Ovary (tissue), 10 donors: ENCODE measurements at places on chromosomes 7 and 10. TPM values are rescaled to one million over a fixed set of nuclear protein-coding genes. Genes with fewer than 3 reads are reported as not detected.

IGFBP3 gene
- 272 TPM for polyA plus RNA-seq

MOGAT3 gene
- polyA plus RNA-seq, result not detected

WDFY4 gene
- polyA plus RNA-seq, result 0.54 TPM

LRRC18 gene
- 0.16 TPM for polyA plus RNA-seq

IFIT1B gene
- polyA plus RNA-seq, result not detected

MRLN gene
- not detected for polyA plus RNA-seq

TBATA gene
- polyA plus RNA-seq, result not detected

ADAMTS14 gene
- polyA plus RNA-seq, result 0.41 TPM

- no peak for DNase-seq
Observed at GRCh38 chr7:98205162-98205845, 5.9 kb upstream of the BHLHA15 start.

DNA sequence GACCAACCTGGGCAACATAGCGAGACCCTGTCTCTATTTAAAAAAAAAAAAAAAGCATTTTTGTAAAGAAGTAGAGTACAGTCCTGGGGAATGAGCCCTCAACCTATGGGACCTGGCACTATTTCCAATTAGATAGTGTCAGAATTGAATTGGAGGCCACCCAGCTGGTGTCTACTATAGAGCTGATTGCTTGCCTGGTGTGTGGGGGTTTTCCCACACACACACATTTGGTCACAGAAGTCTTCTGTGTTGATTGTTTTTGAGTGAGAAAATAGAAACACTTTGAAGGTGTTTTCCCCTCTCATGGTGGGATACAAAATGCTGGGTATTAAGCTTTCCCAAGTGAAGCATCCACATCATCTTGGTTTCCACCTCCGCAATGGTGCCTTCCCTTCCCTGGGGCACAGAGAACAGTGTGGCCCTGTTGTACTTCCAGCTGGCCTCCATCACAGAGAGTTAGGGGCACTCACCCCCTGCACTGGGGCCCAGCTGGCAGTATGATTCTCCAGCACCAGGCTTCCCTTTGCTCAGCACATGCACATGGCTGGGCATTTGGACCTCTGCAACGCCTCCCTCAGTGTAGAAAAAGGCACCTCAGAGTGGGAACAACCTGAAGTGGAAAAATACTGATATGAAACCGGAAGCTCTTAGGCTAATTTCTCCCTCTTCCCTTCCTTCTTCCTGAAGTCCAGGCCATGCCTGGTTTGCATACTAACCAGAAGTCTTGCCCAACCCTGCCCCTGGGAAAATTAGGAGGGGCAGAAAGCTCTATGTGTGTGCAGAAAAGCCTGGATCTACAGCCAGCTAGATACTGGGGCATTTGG is 10.7 kb upstream of the NFKB2 start:
- no peak for DNase-seq

- DNase-seq, result no peak
Observed at GRCh38 chr7:142412551-142413193, 154.8 kb upstream of the PRSS58 start.

- no peak for DNase-seq
Observed at GRCh38 chr10:125269716-125270115, 109.4 kb upstream of the CTBP2 start.

DNA sequence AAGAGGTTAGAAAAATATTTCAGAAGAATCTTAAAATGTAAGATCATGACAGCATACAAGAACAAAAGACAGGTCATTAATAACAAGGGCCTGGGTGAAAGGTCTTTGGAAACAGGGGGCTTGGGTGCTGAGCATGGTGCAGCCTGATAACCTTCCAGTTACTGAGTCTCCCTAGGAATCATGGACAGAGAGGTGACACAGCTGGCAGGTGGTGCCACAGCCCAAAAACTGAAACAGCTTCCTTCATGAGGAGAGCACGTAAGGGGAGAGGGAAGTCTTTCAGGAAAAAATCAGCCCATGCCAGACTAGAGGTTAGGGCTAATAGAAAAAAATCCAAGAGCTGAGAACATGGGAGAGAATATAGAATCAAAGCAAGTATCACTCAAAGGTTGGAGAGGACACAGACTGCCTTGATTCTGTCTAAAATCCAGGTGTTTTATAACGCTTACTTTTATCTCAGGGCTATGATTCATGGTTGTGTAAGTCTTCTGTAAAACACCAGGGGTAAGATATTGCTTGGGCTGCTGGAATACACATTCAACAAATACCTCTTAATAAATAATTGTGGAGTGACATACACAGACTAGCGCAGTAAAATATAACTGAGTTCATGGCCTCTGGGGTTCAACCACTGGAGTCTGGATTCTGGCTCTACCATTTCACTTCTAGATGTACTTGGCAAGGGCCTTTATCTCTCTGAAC is 88.1 kb downstream of the SEMA3C start:
- DNase-seq, result no peak

- no peak for DNase-seq
Observed at GRCh38 chr10:86057708-86058107, 308.9 kb downstream of the GRID1 start.

- DNase-seq, result no peak
Observed at GRCh38 chr7:75642810-75643486, 95.8 kb downstream of the HIP1 start.

DNA sequence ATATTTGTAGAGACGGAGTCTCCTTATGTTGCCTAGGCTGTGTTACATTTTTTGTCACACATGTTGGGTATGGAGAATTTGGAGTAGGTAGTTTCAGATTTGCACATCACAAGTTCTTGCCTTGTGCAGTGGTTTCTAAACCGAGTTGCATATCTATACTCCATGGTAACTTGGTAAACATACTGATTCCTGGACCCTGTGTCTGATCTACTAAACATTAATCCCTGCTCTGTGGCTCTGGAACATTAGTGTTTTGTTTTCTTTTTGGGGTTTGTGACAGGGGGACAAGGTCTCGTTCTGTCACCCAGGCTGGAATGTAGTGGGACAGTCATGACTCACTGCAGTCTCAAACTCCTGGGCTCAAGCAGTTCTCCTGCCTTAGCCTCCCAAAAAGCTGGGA is 24.7 kb downstream of the AUTS2 start:
- no peak for DNase-seq

DNA sequence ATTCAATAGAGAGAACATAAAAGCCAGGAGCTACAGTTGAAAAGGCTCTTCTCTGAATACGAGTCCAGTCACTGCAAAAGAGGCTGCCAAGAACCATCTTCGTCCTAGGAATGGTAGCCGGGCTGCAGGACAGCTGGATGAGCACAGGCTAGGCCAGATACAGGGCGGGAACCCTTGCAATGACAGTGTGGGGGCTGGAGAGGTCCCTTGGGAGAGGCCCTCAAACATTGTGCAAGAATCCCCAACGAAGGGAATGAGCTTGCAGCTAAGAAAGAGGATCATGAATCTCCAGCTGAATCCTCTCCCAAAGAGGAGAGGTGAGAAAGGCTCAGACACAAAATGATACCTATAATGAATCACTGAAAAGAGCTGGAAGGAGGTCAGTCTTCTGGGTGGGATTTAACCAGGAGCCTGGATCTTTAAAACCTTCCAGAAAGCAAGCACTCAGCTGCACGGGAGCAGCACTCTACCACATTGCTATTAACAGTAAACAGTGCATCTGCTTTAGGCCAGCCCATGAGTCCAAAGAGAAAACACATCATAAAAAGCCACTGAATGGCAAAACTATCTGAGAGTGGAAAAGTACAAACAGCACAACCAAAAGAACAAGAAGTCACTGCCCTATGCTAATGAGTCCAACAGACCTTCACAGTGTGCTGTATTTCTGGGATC is 287.9 kb downstream of the TNS3 start:
- DNase-seq, result peak; percentile 51

GRCh38 chr7:44561962-44562621 is 11.6 kb downstream of the DDX56 start:
- no peak for DNase-seq

DNA sequence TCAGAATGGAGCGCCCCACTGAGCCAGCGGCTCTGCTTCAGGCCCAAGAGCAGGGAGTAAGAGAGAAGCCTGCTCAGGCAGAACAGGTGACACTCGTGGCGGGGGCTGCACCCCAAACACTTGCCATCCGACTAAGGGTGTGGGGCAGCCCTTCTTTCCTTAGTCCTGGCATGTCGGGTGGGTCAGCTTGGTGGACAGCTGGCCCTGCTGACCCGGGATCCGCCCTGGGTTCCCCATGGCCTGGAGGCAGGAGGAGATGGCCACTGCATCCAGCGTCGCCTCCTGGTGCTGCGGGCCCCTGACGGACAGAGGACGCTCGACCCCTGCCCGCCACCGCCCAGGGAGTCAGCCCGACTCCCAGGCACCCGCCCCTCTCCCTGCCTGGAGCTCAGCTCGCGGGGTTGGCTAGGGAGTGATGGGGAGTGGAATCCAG is 1.2 kb upstream of the PAOX start:
- DNase-seq, result peak; percentile 56

- DNase-seq, result no peak
Observed at GRCh38 chr7:91128683-91129348, 135.4 kb upstream of the FZD1 start.

GRCh38 chr10:32169556-32169955 is 113.3 kb upstream of the KIF5B start:
- DNase-seq, result no peak

DNA sequence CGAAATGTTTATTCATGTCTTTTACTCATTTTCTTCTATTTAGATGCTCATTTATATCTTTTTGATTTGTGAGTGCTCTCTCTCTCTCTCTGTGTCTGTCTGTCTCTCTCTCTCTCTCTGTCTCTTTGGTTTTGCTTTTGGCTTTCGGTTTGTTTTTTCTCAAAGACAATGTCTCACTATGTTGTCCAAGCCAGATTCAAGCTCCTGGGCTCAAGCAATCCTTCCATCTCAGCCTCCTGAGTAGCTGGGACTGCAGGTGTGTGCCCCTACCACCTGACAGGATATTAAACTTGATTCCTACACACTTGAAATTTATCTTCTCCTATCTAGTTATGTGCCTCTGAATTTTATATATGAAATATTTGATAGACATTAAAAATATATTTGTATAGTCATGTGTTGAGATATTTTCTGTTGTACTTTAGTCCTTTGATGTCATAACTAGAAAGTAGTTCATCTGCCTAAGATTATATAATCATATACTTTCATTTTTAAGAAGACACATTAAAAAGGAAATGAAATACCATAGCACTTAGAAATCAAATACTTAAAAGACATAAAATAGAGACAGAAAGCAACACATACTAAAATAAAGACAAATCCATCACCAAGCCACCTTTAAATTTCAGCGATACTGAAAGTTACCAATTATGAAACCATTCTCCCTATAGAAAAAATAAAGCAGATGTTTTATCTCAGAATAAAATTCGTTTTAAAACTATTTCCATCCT is 68.1 kb upstream of the SFMBT2 start:
- DNase-seq, result no peak

- no peak for DNase-seq
Observed at GRCh38 chr7:12674861-12675260, 12.6 kb upstream of the ARL4A start.

GRCh38 chr10:13180788-13181187 is 19.4 kb downstream of the MCM10 start:
- no peak for DNase-seq

GRCh38 chr10:48447356-48448215 is 141.1 kb downstream of the MAPK8 start:
- peak; percentile 10 for DNase-seq

DNA sequence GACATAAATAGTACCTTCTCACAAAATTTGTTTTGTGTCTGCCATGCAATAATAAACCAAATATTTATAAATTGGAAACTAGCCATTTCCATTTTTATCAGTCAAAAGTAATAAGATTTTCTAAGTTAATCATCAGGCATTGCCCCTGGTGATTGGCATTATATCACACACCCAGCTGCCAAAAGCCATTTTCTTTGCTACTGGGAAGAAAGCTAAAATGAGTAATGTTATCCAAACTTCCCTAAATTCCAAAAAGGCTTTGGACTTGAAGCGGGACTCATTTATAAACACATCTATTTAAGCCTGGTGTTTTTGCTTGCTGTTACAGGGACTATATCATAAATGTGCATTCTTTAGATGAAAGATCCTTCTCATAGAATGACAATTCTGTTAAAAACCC is 86.0 kb downstream of the AKR1D1 start:
- no peak for DNase-seq

DNA sequence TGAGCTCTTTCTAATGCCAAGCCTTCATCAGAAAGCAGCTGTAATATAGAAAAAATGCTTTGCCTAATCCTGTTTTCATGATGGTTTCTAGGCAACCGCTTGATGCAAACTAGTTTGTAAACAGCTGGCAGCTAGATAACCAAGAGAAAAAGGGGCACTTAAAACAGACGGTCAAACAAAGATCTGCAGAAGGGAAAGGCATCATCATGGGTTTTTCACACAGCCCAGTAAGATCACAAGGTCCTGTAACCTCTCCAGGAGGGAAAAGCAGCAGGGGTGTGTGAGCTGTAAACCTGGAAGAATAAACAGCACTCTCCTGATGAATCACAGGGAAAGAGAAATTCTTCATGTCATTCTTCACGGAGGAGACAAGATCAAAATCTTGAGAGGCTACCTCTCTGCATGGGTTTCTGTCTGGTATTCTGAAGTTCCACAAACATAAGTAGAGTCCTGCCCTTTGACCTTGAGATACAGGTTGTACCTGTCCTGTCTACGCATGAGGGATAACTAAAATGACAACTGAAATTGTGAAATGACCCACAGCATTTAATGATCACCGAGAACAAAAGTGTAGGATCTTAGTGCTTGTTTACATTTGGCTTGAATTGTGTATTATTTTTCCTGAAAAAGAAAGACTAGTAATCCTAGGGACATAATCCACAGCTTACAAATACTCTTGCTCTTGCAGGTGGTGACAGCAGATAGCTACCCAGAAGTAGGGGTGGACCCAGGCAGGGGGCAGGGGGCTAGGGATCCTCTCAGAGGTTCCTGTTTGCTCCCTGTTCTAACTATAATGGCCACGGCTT is 48.0 kb downstream of the CREB3L2 start:
- no peak for DNase-seq

GRCh38 chr10:43196981-43197833 is 59.0 kb downstream of the CSGALNACT2 start:
- no peak for DNase-seq

DNA sequence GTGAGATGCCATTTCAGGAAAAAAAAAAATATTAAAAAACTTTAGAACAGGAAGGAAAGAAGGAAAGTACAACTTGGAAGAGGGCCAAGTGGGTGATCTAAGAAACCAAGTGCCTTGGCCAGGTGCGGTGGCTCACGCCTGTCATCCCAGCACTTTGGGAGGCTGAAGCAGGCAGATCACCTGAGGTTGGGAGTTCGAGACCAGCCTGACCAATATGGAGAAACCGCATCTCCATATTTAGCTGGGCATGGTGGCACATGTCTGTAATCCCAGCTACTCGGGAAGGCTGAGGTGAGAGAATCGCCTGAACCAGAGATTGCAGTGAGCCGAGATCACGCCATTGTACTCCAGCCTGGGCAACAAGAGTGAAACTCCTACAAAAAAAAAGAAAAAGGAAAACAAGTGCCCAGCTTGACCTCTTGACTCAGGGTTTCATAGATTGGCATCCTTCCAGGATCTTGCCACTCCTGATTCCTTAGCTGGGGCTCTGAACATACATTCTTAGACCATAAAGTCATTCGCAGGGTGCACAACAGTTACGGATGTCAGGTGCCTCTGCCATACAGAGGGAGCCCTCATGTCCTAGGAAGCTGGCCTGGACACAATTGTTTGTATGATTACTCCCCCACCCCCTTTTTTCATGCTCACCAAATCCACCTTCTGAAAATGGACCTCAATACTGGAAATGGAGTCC is 2.1 kb upstream of the GUSB start:
- DNase-seq, result no peak
